ENCODE measurements at places on chromosomes 13 and 19.

GRCh38 chr19:15240515-15240914 lies 8.3 kb upstream of the EPHX3 start:
- DNase-seq: no peak

DNA sequence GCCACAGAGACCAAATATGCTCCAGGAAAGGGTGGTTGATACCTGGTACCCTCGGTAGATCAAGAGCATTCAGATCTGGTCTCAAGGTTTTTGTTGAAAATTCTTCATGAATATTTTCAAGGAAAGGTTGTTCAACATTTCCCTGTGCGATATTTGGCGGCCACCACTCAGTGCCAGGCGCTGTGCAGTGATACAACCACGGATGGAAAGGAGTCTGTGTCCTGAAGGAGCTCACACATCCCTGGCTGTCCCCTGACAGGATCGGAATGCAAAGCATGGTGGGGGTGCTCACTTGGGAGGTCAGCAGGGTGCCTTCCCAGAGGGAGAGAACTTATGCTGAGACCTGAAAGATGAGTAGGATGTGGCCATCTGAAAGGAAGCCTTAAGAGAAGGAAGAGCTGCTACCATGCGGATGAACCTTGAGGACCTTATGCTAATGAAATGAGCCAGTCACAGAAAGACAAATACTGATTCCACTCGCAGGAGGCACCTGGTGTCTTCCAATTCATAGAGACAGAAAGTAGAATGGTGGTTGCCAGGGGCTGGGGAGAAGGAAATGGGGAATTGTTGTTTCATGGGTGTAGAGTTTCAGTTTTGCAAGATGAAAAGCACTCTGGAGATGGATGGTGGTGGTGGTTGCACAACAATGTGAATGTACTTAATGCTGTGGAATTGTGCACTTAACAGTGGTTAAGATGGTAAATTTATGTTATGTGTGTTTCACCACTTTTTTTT lies 41.6 kb downstream of the HSPH1 start:
- no peak for DNase-seq

- no peak for DNase-seq
Observed at GRCh38 chr19:49823472-49823871, 5.4 kb downstream of the MED25 start.

DNA sequence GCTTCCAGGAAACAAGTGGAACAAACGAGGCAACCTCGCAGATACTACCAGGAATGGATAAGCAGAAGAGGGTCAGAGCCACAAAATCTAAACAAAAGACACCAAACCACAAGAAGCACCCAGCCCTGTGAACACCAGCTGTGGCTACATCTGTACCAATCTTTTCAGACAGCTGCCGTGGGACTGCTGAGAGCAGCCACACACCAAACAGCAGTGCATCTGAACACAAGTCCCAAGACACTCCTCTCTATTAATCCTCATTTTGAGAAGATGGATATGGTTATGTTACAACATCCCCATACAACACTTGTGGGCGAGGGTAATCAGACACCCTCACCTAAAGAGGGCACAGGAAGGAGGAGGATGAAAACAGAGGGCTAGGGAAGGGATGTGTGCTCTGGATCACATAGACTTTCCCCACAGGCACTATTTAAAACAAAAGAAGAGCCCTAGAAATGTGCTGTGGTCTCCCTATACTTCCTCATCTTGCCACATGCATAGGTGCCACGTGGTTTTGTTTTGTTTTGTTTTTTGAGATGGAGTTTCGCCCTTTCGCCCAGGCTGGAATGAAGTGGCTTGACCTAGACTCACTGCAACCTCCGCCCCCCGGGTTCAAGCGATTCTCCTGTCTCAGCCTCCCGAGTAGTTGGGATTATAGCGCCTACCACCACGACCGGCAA lies 41.6 kb upstream of the ZNF14 start:
- no peak for DNase-seq

- no peak for DNase-seq
Observed at GRCh38 chr13:110329798-110330461, 22.8 kb downstream of the COL4A2 start.

- DNase-seq: no peak
Observed at GRCh38 chr13:70183041-70183440, 74.8 kb upstream of the KLHL1 start.

GRCh38 chr13:95603887-95604555 lies 40.5 kb downstream of the DZIP1 start:
- DNase-seq: no peak

GRCh38 chr19:15305582-15306334 lies 26.6 kb downstream of the BRD4 start:
- DNase-seq: no peak

- DNase-seq: no peak
Observed at GRCh38 chr19:54420383-54421168, 5.3 kb downstream of the TTYH1 start.

DNA sequence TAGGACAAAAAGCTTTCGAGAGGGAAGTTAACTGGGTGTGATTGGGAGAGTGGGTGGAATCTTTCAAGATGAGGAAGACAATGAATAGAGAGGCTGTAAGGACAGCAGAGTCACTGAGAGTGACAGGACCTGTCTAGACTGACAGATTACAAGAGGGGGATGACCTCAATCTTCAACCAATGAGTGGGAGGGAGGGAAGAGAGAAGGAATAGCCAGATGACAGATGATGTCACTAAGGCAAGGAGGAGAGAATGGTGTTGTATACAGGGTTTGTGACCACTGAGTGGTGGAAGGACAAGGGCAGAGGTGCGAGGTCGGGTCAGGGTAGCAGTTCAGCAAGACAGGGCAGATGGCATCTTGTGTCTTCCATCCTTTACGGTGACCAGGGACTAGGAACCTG lies 5.8 kb upstream of the ILF3 start:
- no peak for DNase-seq

DNA sequence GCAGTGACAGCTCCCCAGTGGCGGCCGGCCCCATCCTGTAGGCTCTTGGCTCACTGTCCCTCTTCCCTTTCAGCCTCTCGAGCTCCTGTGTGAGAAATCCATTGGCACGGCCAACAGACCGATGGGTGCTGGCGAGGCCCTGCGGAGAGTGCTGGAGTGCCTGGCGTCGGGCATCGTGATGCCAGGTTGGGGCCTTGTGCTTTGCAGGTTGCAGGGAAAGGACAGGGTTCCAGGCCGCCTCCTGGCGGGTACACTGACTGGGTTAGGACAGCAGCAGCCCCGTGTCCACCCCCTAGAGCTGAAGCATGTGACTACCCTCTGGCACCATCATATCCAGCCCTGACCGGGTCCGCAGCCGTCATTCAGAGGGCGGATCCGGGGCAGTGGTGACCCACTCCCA lies 21.5 kb upstream of the QTRT1 start:
- no peak for DNase-seq

GRCh38 chr13:98335721-98336120 lies 158.7 kb upstream of the RNF113B start:
- no peak for DNase-seq

DNA sequence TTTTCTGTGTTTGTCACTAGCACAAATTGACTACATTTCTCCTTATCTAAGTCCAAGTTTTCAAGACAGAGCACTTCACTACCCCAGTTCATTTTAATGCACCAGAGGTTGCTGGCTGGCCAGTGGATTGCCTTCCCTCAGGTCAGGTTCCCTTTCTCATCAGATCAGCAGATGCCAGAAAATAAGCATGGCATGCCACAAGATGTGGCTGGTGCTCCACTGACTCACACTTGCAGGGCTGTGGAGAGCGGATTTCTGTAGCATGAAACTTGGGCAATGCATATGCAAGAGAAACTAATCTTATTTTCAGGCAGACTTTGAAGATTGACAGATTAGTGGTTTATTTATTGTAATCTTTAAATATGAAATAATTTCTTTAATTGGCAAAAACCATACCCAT lies 79.5 kb downstream of the RUBCNL start:
- DNase-seq: no peak

GRCh38 chr19:10408511-10409283 lies 5.4 kb upstream of the CDC37 start:
- no peak for DNase-seq

DNA sequence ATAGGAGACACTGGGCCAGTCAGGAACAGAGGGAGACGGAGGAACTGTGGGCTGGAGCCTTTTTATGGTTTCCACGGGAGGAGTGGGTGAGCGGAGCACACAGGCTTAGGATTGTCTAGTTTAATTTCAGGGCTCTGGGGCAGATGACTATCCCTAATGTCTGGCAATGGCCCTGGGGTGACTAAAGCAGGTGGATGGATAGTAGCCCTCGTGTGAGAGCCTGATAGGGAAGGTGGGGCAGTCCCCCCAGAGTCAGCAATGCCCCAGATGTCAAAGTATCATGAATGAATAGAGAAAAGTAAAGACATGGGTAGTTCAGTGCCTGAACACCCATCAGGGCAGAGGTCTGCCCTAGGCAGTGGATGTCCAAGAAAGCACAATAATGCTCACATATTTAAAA lies 94.2 kb downstream of the ZDHHC20 start:
- no peak for DNase-seq

GRCh38 chr13:41691274-41691673 lies 233.9 kb downstream of the RGCC start:
- no peak for DNase-seq

GRCh38 chr13:98456413-98456845 lies 120.5 kb downstream of the STK24 start:
- DNase-seq: no peak

- DNase-seq: no peak
Observed at GRCh38 chr19:10727685-10728201, 9.9 kb downstream of the DNM2 start.

DNA sequence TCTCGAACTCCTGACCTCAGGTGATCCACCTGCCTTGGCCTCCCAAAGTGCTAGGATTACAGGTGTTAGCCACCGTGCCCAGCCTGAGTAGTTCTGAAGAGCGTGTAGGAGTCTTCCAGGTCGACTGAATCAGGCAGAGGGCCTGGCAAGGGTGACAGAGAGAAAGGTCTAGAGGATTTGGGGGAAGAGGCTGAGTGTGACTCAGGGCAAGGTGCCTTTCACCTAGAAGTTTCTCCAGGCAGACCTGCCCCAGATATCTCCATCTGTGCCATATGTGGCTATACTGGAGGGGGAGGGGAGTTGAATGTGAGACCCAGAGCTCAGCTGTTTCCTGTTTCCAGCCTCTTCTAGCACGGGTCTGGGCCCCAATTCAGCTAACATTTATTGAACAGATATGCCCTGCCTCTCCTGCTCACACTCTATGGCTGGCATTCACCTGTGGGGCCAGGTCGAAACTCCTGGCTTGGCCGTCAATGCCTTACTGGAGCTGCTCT lies 1.3 kb downstream of the CCDC159 start:
- DNase-seq: no peak

DNA sequence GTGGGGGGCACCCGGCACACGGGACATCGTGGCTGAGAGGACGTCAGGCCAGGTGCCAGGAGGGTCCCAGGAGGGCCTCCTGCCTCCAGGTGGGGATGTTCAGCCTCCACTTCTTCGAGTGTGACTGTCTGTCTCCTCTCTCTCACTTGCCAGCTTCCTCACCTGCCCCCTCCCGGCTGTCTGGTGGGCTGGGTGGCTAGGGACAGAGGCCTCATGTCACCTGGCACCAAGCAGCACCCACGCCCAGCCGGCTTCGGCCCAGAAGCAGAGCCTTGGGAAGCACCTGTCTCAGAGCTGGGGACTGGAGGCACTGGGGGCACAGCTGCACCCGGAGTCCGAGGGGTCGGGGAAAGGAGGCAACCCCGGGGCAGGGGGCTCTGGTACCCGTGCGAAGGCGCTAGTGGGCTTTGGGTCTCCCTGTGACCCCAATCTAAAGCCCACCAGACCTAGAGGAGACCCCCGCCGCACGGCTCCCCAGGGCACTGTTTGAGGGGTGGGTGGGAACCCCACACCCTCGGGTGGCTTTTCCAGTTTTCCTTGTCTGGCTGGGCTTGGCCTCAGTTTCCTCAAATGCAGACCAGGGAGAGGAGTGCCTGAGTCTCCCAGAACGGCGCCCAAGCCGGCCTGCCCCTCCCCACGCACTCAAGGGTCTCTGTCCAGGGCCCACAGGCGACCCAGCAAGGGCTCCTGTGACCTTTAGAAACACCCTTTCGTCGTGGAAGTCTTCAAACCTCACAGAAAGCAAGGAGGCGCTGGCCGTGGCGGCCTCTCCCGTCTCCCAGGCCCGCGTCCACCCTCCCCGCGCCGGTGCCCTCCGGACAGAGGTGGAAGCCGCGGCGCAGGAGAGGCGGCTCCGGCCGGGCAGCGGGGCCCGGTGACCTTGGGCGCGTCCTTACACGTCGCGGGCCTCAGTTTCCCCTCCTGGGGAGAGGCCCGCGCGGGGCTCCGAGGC lies 664 bp upstream of the HCN2 start:
- no peak for DNase-seq

GRCh38 chr19:45464852-45465441 lies 2.8 kb upstream of the FOSB start:
- DNase-seq: no peak

DNA sequence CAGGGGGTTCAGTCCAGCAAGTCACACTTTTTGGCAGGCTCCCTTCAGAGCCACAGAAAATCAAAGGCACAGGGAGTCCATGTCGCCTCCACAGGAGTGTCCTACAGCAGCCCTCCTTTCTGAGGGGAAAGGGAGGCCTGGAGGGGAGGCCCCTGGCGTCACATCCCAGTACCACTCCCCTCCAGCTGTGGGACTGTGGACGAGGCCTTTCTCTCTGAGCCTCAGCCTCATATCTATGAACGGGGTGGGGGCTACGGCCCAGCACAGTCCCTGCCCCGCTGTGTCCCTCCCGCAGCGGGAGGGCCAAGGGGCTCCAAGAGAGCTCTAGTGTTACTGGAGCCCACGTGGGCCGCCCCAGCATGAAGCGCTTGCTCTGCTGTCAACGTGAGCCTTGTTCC lies 23.8 kb downstream of the PEPD start:
- DNase-seq: no peak

GRCh38 chr13:97212601-97213040 lies 9.5 kb upstream of the MBNL2 start:
- DNase-seq: no peak

DNA sequence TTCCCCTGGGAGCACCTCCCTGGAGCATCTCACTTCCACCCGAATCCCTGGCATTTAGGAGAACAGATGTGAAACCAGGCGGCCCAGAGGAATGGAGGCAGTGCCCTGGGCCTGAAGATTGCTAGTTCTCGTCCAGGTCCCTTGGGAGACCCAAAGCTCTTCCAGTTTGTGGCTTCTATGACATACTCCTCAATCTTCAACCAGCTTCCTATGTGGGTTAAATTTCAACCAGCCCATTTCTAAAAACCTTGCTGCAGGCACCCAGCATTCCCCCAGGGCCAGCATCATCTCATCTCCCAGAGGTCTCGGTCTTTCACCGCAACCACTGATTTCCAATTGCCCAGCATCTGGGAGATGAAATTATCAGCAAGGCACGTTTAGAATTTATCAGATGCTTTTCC lies 46.0 kb upstream of the STK24 start:
- DNase-seq: no peak

- no peak for DNase-seq
Observed at GRCh38 chr19:38919837-38920601, 8.0 kb upstream of the CCER2 start.
